Pericardium fibroblast (primary cell): ENCODE measurements at places on chromosomes 4 and X. TPM values are rescaled to one million over a fixed set of nuclear protein-coding genes. Genes with fewer than 3 reads are reported as not detected.

The TMEM192 gene
- total RNA-seq: 12.3 and 14.1 TPM in 2 replicates

The DDIT4L gene
- total RNA-seq: 0.12 and 1.5 TPM in 2 replicates

The CD40LG gene
- not detected in 2 replicates for total RNA-seq

The NAT8L gene
- 0.23 and 0.26 TPM in 2 replicates for total RNA-seq

The AASDH gene
- 6.9 and 7.8 TPM in 2 replicates for total RNA-seq

The ZCCHC4 gene
- 9.0 and 9.6 TPM in 2 replicates for total RNA-seq

The UGT2B7 gene
- total RNA-seq: not detected in 2 replicates

The SMR3B gene
- total RNA-seq: not detected in 2 replicates

The GUCY1A1 gene
- total RNA-seq: 0.12 and 0.77 TPM in 2 replicates
